ENCODE measurements at places on chromosomes 5 and 9.

GRCh38 chr9:91349115-91349555 lies 12.6 kb downstream of the AUH start:
- no peak for DNase-seq

GRCh38 chr5:75706775-75707174 lies 10.5 kb downstream of the POC5 start:
- DNase-seq, result no peak

GRCh38 chr5:61706751-61707150 lies 374.7 kb downstream of the ZSWIM6 start:
- no peak for DNase-seq

- DNase-seq, result no peak
Measured at GRCh38 chr5:36854402-36855140, 22.0 kb upstream of the NIPBL start.

GRCh38 chr5:107425541-107426031 lies 245.2 kb downstream of the EFNA5 start:
- no peak for DNase-seq

DNA sequence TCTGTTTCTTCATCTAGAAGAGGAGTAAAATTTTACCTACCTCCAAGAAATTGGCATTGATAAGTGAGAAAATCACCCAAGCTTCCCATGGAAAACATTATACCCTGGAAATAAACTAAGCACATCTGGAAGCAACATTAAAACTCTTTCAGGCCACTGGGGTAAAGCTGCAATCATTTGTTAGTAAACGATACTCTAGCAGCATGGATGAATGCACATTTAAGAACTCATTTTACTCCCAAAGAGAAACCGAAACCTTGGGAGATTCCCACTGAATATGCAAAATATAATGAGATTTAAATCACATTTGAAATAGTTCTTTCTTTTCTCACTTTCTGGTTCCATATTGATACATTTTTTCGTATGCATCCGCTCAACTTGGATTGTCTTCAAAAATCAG lies 467.5 kb downstream of the EFNA5 start:
- DNase-seq, result no peak

DNA sequence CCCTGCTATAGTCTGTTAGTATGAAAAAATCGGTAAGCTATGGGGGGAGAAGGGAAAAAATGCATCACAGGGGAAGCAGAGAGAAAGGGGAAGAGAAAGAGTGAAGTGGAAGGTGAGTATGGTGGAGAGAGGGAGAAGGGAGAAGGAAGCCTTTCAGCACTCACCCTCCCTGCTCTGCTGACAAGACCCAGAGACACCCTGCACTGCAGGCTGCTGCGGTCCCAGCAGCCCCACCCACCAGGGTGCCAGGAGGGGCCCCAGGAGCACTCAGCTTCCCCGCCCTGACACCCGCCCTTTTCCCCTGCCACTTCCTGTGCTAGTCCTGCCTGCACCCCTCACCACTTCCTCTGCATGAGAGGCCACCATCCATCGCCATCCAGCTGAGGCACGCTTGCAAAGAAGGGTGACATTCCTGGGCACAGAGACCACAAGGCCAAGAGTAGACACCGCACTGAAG lies 12.7 kb downstream of the STK10 start:
- DNase-seq, result peak; percentile 10

- DNase-seq, result peak; percentile 98
Measured at GRCh38 chr5:140639148-140639981, at the start of gene TMCO6. Gene TMCO6, plus strand, starts transcription at chr5:140639451. Its CDS starts 77 bp downstream, at chr5:140639528.

GRCh38 chr9:7844242-7844641 lies 44.7 kb upstream of the DMAC1 start:
- DNase-seq, result peak; percentile 52

DNA sequence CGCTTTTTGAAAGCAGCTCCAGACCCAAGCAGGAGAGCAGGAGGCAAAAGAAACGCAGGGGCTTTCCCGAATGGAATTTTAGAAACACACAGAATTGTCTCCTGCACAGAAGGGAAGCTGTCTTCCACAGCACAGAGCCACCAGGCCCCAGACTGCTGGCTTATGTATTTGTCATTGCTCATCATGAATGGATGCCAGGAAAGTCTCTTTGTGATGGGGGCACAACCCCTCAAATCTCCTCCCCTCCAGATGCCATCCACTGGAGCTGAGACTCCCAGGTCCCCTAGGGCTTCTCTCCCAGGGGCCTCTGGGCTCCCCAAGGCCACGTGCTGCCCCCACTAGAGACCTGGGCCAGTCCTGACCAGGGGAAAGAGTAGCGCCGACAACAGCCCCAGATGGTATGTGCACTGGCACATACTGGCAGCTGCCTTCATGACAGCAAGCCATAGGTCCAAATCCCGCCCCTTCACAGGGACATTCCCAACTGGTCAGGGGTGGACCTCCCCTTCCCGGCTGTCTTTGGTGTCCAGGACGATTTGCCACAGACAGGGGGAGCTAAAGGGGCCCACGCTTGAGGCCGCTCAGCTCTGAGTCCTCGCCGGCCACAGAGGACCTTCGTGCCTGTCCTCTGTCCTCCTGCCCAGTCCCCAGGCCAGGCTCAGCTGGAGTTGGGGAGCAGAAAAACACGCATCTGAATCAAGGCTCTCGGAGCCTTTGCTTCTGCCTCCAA lies 127.8 kb downstream of the KCNIP1 start:
- DNase-seq, result peak; percentile 66

All from NCI-H69 (cell line).